Endothelial cell of coronary artery (primary cell): ENCODE measurements at places on chromosomes 1 and 21. TPM values are rescaled to one million over a fixed set of nuclear protein-coding genes. Genes with fewer than 3 reads are reported as not detected.

LPAR3 gene
- total RNA-seq: not detected in 2 replicates

GJA5 gene
- 43.9 and 97.3 TPM in 2 replicates for total RNA-seq

TRIM17 gene
- total RNA-seq: not detected in 2 replicates

TTC39A gene
- 0.81 and 0.85 TPM in 2 replicates for total RNA-seq

DNM3 gene
- 0.54 and 0.56 TPM in 2 replicates for total RNA-seq

C1QA gene
- total RNA-seq: not detected in 2 replicates

NPL gene
- 0.54 and 1.0 TPM in 2 replicates for total RNA-seq

CFHR2 gene
- not detected in 2 replicates for total RNA-seq

PPFIA4 gene
- 0.18 and 4.7 TPM in 2 replicates for total RNA-seq

KIF26B gene
- total RNA-seq: 0.09 and 0.47 TPM in 2 replicates
